Renal cortical epithelial cell (primary cell): ENCODE measurements at places on chromosomes 11 and 22. TPM values are rescaled to one million over a fixed set of nuclear protein-coding genes. Genes with fewer than 3 reads are reported as not detected.

The PANX2 gene
- total RNA-seq, result not detected in 2 replicates

GRCh38 chr11:44709281-44709562 lies 17.5 kb upstream of the TSPAN18 start:
- peak; percentile 63 for DNase-seq

DNA sequence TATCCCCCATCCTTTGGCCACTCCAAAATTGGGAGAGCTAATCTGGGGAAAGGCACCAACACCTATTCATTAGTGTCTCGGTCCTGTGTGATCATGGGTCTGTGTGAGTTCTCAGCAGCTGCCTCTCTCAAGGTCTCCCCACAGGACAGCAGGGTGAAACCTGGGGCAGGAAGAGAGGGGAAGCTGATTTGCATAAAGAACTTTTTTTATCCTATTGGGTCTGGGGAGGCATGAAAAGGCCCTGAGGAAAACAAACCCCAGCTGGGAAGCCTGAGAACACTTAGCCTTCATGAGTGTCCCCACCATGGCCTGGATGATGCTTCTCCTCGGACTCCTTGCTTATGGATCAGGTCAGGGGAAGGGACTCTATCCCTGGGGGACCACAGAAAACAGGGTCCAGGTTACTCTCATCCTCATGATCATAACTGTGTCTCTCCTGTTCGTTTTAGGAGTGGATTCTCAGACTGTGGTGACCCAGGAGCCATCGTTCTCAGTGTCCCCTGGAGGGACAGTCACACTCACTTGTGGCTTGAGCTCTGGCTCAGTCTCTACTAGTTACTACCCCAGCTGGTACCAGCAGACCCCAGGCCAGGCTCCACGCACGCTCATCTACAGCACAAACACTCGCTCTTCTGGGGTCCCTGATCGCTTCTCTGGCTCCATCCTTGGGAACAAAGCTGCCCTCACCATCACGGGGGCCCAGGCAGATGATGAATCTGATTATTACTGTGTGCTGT lies 116.0 kb upstream of the TOP3B start:
- no peak for DNase-seq

- DNase-seq, result no peak
Observed at GRCh38 chr22:19579115-19579811, 55.1 kb upstream of the CLDN5 start.

DNA sequence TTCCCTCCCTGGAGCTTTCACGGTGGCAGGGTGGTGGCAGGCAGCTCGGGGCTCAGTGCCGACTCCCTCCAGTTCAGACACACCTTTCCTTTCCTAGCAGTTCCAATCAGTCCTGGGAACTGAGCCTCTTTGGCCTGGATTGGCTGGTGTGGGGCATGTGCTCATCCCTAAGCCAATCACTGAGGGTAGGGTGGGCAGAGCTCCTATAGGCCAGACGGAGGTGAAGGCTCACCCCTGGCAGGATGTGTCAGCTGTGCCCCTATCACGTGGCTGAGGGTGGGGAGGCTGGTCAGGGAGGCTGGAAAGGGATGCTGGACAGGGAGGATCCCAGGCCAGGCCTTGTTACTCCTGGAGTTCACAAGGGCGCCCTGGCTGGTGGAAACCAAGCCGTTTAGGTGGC lies 40.2 kb downstream of the CACNA1I start:
- no peak for DNase-seq

- DNase-seq, result no peak
Observed at GRCh38 chr22:17912945-17913721, 111.2 kb downstream of the MICAL3 start.

DNA sequence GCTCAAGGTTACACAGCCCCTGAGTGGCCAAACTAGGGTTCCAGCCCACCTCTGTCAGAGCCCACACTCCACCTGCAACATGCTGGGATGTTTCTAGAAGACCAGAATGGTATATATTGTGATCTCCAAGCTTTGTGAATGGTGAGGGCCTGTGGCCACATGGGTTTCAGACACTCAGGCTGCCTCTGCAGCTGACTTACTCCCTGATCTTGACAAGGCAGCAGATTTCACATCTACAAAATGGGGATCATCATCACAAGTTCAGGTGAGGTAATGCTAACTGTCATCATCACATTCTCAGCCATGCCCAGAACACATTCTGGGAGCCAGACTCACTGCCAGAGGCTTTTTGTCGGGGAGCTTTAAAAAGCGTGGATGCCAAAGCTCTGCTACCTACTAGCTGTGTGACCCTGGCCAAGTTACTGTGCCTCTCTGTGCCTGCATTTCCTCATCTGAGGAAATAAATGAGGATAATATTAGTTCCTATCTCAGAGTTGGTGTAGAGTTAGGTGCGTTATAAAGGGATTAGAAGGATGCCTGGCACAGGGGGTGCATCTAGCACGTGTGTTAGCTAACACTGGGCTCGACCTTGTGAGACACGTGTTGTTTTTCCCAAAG lies 24.9 kb upstream of the WNT11 start:
- no peak for DNase-seq
